GM23248 (cell line): ENCODE measurements at places on chromosomes 1 and 21. TPM values are rescaled to one million over a fixed set of nuclear protein-coding genes. Genes with fewer than 3 reads are reported as not detected.
A peak's percentile ranks its signal among the peaks of the same experiment; 100 is the strongest.

Gene ERG
- total RNA-seq = 0.76 and 6.2 TPM in 2 replicates

- no peak overlapping the region for H3K27ac ChIP-seq
- no peak for DNase-seq
- H3K27me3 ChIP-seq = no peaks in the 10 kb centered on the region
- H3K4me1 ChIP-seq = no peaks in the 10 kb centered on the region
- no peaks in the 10 kb centered on the region for H3K36me3 ChIP-seq
- H3K4me3 ChIP-seq = no peak overlapping the region
Measured at GRCh38 chr1:223212441-223212840, 69.4 kb upstream of the TLR5 start.

DNA sequence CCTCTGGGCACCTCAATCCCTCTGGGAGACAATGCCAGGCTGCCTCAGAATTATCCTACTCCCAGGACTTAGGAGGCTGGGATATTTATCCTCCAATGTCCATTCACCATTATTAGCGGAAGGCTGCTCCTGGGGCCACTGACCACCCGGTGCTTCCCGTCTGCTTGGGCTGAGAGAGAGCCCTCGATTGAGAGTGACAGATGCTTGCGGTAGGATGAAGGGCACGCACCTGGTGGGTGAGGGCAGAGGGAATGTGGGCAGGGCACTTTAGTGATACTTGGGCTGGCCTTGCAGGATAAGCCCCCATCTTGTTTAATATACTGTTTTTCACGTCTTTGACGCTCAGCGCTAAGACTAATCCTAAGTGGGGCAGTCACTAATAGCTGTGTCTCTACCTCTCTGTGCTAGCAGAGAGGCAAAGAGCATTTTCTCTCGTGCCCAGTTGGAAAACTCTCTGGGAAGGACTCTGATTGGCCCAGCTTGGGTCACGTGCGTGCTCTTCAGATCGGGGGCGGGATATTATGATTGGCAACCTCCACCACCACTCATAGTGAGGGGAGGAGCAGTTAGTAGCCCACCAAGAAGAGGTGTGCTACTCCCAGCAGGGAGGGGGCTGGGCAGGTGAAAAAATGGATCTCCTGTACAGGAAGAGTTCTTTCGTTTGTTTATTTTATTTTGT is 10.6 kb upstream of the PARS2 start:
- H3K27ac ChIP-seq = no peak overlapping the region
- DNase-seq = peak; percentile 22
- no peaks in the 10 kb centered on the region; the same call in 1 of the 2 replicates for H3K27me3 ChIP-seq

GRCh38 chr1:237664348-237664747 is 226.4 kb downstream of the ZP4 start:
- H3K4me1 ChIP-seq = no peaks in the 10 kb centered on the region
- no peak overlapping the region for H3K4me3 ChIP-seq
- no peaks in the 10 kb centered on the region for H3K36me3 ChIP-seq
- no peaks in the 10 kb centered on the region for H3K27me3 ChIP-seq

Gene TACSTD2
- 1.5 and 1.6 TPM in 2 replicates for total RNA-seq

DNA sequence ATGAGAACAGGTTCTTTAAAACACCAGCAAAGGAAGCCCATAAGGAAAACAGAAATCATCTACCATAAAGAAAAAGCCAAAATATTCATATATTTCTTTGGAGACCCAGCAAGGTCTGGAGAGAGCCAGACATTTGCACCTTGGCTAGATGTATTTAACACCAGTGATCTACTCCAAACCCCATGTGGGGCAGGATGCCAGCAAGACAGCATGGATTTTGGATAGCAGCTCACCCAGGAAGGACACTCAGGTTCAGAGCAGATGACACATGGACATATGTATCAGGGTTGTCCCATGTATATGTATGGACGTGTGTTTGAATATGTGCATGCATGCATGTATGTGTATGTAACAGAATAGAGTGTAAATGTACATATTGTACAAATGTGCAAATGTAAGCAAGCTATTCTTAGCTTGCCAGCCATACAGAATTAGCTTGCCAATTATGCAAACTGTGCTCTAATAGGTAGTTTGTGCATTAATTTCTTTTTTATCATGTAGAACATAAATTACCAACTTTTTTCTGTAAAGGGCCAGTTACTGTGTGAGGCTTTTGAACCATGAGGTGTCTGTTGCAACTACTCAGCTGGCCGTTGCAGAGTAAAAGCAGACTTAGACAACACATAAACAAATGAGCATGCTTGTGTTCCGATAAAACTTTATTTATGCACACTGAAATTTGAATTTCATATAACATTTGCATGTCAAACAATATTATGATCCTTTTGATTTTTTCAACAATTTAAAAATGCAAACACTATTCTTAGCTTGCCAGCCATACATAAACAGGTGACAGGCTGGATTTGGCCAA is 73.5 kb upstream of the KAZN start:
- H3K4me3 ChIP-seq = no peak overlapping the region
- H3K36me3 ChIP-seq = no peaks in the 10 kb centered on the region
- peaks cover 32% of the 10 kb centered on the region for H3K4me1 ChIP-seq
- no peak overlapping the region for H3K27ac ChIP-seq
- no peaks in the 10 kb centered on the region for H3K27me3 ChIP-seq

- no peak for DNase-seq
- H3K4me3 ChIP-seq = no peak overlapping the region
- no peaks in the 10 kb centered on the region for H3K36me3 ChIP-seq
- H3K27me3 ChIP-seq = no peaks in the 10 kb centered on the region
- no peaks in the 10 kb centered on the region for H3K4me1 ChIP-seq
Measured at GRCh38 chr1:91151702-91152101, 129.9 kb upstream of the ZNF644 start.

GRCh38 chr1:152497273-152497672 is 13.3 kb upstream of the LCE5A start:
- no peaks in the 10 kb centered on the region for H3K36me3 ChIP-seq
- H3K27me3 ChIP-seq = no peaks in the 10 kb centered on the region; the same call in 1 of the 2 replicates
- no peak overlapping the region for H3K27ac ChIP-seq
- no peak overlapping the region for H3K4me3 ChIP-seq
- peaks cover 13% of the 10 kb centered on the region for H3K4me1 ChIP-seq

Gene PADI2
- 0.13 and 0.22 TPM in 2 replicates for total RNA-seq

GRCh38 chr1:150954708-150955107 is 19.9 kb downstream of the CERS2 start:
- H3K4me3 ChIP-seq = no peak overlapping the region
- H3K4me1 ChIP-seq = no peaks in the 10 kb centered on the region
- DNase-seq = no peak
- no peak overlapping the region for H3K27ac ChIP-seq
- peaks cover 37% of the 10 kb centered on the region for H3K36me3 ChIP-seq
